ENCODE measurements at places on chromosomes 11 and 22.

- DNase-seq = no peak
Measured at GRCh38 chr11:133982876-133983275, 26.1 kb upstream of the IGSF9B start.

- no peak for DNase-seq
Measured at GRCh38 chr11:20131788-20132666, 28.2 kb downstream of the DBX1 start.

GRCh38 chr11:117175781-117176180 is 2.8 kb upstream of the SIDT2 start:
- DNase-seq = no peak

GRCh38 chr11:94028436-94028835 is 7.3 kb downstream of the HEPHL1 start:
- no peak for DNase-seq

- no peak for DNase-seq
Measured at GRCh38 chr11:73012121-73012863, 129.8 kb downstream of the FCHSD2 start.

- DNase-seq = no peak
Measured at GRCh38 chr11:89489930-89490329, 1.2 kb downstream of the NOX4 start.

DNA sequence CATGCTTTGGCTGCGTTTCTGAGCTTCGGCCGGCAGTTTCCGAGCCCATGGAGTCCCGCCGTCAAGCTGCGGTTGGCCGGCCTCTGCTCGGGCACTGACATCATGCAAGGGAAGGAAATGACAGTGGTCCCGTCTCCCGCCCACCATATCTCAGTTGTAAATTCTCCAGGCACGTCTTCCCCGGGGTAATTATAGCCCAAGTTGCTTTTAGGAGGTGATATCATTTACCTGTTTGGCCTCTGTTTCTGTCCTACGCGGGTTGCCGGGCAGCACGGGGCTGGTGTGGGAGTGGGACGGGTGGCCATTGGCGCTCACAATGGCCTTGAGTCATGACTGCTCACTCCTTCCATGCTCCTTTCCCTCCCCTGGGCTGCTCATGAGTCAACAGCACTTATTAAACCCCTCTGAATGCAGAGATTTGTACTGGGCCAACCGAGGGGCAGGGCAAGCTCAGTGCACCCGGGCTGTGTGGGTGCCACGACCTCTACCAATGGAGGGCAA is 4.2 kb upstream of the ANO1 start:
- peak; percentile 25 for DNase-seq

DNA sequence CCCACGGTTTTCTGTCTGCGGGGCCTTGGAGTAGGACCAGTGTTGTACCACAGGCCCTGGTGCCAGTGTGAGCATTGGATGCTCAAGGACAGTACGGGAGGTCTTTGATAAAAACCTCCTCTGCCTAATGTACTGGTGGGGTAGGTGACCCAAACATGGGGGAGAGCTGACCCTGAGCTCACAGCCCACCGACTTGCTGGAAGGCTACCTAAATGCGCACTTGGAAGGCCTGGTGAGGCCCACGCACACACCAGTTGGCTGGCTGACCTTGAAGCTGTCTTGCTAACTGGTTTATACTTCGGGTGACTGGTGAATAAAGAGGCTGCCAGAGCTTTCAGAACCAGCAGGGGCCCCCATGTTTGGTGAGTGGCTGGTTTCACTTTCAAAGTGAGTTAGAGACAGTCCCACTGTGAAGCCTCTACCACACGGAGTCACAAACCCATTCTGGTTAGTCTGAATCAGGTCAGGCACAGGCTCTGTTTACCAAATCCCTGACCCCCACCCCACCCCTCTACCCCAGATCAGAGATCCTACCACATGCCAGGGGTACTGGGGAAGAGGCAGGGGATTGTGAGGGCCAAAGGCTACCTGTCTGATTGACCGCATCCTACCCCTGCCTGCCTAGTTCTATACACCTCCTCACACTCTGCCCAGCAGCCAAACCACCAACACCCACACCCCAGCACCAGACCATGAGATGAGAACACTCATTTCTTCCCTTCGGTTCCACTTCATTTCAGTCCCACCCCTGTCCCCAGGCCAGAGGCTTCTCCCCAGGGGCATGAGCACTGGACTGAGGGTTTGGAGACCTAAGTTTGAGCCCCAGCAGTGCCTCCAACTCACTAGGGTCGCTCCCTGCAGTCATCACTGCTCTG is 12.7 kb upstream of the IL2RB start:
- DNase-seq = no peak

- no peak for DNase-seq
Measured at GRCh38 chr11:113016905-113017304, 55.7 kb downstream of the NCAM1 start.

DNA sequence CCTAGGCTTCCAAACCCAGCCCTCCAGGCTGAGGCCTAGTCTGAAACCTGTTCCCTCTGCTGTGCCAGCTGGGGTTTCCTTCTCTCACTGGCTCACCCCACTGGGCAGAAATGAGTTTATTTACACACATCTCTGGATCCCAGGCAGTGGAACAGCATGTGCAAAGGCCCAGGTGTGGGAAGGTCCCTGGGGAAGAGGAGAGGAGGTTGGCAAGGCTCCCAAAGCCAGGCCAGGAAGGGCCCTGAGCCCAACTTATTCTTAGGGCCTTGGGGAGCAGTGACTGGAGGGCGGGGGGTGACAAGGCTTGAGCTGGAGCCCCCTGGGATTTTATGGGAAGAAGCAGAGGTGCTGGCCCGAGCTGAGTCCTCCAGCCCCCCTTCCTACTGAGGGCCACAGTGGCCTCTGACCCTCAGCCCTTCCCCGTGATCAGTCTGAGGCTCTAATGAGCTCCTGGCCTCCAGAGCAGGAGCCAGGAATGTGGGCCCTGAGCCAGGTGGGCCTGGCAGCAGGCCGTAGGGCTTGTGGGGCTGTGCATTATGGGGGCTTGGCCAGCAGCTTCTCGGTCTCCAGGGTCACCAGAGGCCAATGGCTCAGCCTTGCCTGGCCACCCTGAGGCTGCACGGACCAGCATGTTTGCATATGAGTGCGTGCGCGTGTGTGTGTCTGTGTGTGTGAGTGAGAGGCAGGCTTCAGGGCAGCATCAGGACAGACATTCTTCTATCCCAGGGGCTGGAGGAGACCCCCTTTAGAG is 2.9 kb downstream of the MYO7A start:
- DNase-seq = no peak

DNA sequence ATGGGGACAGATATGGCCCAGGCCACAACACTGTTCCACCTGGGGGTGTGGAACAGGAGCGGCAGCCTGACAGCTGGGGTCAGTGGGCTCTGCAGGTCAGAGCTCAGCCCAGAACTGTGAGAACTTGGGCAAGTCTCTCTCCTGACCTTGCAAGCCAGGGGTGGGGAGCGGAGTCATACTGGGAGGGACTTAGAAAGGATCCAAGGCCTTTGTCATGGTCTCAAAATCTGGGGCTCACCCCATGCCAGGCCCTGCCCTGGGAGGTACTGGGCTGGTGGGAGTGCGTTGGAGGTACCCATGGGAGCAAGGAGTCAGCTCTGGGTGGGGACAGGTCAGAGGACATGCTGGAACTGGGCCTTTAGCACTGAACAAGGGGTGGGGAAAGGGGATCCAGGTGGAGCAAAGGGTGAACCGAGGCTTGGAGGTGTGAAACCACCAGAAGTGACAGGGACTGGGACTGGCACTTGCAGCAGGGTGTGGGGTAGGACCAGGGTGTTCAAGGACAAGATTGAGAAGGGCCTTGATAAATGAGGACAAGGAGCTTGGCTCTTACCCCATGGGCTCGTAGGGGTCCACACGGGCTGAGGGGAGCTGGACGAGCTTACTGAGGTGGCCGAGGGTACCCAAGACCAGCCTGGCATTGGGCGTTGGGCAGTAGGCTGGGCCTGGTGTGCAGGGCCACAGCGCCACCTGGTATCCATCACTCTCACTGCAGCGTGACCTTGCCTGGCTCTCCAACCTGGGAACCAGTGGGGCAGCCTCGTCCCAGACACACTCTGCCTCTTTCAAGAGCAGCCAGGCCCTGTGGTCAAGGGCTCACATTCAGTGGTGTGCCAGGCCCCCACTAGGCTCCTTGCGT is 7.4 kb upstream of the PMM1 start:
- no peak for DNase-seq

GRCh38 chr22:42587588-42588175 is 27.0 kb downstream of the POLDIP3 start:
- DNase-seq = no peak

GRCh38 chr22:40310081-40310767 is 36.1 kb upstream of the ADSL start:
- no peak for DNase-seq

GRCh38 chr22:36816636-36817524 is at the start of gene PVALB:
PVALB (minus strand) TSS chr22:36817035; CDS start chr22:36817005, 30 bp downstream.
- no peak for DNase-seq

DNA sequence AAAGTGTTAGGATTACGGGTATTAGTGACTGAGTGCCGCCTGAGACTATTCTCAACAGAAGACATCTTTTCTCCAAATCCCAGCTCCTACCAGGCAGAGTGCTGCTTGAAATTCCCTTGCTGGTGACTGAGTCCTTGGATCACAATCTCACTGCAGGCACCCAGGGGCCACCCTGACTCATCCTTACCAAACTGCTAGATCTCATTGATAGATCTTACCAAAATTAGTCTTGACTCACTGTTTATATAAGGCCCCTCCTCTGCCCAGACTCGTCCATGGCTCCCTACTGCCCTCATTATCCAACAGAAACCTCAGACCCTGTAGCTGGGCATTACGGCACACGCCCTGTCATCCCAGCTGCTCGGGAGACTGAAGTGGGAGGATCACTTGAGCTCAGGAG is 14.7 kb downstream of the TBC1D10A start:
- DNase-seq = no peak

- no peak for DNase-seq
Measured at GRCh38 chr11:61691380-61692156, 11.4 kb downstream of the DAGLA start.

GRCh38 chr11:122100037-122100755 is 15.8 kb downstream of the BLID start:
- no peak for DNase-seq

- DNase-seq = no peak
Measured at GRCh38 chr22:46507451-46508425, 29.7 kb downstream of the CELSR1 start.

DNA sequence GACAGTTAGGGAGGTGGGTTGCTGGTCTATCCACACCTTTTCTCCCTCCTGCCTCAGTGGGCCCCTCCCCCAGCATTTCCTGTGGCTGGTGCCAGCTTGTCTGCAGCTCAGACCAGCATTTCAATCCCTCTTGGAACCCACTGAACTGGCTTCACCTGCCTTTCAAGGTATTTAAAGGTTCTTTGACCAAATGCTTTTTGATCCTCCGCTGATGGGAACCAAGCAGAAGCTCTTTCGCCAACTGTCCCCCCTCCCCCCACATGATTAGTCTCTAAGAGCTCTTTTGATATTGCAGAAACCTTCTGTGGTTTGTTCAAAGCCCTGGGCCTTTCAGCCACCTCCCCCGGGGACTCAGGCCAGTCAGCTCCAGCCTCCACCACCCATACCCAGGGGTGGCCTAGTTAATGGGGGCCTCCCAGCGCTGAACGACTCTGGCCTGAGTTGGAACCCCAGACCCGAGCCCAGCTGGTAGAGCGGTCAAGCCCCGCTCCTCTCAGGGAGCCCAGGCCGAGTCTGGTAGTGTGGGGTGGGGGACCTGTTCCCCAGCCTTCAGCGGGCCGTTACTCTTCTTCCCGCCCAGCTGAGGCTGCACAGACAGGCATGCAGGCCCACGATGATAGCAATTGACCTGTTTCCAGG is 6.0 kb upstream of the SYT7 start:
- no peak for DNase-seq

- DNase-seq = no peak
Measured at GRCh38 chr11:93039531-93040240, 70.2 kb downstream of the MTNR1B start.

DNA sequence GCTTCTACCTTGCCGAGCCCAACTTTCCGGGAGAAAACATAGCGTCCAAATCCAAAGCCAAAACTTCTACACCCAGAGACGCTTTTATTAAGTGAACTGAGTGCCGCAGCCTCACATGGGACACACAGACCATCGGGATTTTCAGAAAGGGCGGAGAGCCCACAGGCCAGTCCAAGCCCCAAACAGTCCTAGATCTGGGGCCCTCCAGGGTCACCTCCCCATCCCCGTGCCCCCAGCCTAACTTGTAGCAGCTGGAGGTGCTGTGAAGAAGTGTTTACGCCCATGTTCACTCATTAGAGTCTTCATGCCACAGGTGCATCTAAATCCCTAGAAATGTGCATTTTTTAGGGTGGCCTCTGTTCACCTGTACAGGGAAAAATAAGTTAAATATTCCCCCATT is 14.1 kb upstream of the ADORA2A start:
- DNase-seq = no peak

GRCh38 chr11:82869657-82870056 is 30.6 kb downstream of the PRCP start:
- no peak for DNase-seq

DNA sequence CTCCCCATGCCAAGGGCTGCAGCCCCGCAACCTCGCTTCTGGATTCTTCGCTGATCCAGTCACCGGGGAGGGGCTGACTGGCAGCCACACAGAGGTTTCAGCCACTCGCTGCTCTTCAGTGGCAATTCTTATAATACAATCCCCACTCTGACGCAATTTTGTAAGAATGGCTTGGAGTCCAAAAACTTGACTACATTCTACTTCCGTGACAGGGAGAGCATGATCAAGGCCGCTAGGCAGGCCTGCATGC is 14.9 kb downstream of the PPM1F start:
- no peak for DNase-seq

- no peak for DNase-seq
Measured at GRCh38 chr11:29482510-29482909, 534.3 kb downstream of the KCNA4 start.

GRCh38 chr11:13352711-13353110 is 75.1 kb downstream of the BMAL1 start:
- no peak for DNase-seq

- no peak for DNase-seq
Measured at GRCh38 chr11:101456812-101457211, 127.0 kb downstream of the TRPC6 start.

GRCh38 chr11:81987829-81988472 is 745.7 kb downstream of the FAM181B start:
- DNase-seq = no peak

DNA sequence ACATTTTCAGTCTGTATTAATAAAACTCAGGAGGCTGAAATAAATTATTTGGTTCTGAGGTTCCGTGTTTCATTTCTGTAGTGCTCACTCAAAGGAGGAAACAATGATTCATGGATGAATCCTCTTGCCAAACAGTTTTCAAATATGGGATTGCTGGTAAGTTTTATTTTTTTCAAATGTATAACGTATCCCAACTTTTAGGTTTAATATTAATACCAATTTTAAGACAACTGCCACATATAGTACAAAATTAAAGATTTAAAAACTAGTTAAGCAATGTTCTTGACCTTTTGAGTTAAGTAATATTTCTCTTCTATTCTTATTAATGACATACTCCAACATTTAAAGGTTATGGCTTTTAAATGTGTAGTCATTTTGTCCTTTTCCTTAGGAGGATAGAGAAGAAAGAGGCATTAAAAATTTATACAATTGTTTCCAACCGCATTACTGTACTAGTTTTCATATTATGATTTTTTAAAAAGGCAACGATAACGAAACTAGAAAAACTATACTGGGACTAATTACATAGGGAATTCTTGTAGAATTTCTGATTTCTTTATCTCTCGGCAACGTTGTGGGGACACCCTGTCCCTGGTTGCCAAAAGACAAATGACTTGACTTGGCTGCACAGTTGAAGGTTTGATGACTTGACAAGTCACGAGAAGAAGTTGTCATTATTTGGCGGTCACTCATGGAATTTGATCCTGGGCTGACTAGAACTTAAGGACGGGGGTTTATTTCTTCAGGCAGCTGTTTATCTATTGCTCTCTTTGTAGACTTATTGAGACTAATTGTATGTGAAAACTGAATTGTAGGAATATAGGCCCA is 69.1 kb upstream of the ADSL start:
- DNase-seq = no peak
